ENCODE measurements at places on chromosomes 3 and 15. TPM values are rescaled to one million over a fixed set of nuclear protein-coding genes. Genes with fewer than 3 reads are reported as not detected.

- DNase-seq, result no peak
Observed at GRCh38 chr3:59473636-59474035, 423.8 kb upstream of the CFAP20DC start.

GRCh38 chr15:42068601-42069000 is 25.8 kb downstream of the PLA2G4D start:
- no peak for DNase-seq

- no peak for DNase-seq
Observed at GRCh38 chr3:194772241-194773000, 86.7 kb downstream of the FAM43A start.

The GOLGA8S gene
- total RNA-seq, result 0.13 TPM

DNA sequence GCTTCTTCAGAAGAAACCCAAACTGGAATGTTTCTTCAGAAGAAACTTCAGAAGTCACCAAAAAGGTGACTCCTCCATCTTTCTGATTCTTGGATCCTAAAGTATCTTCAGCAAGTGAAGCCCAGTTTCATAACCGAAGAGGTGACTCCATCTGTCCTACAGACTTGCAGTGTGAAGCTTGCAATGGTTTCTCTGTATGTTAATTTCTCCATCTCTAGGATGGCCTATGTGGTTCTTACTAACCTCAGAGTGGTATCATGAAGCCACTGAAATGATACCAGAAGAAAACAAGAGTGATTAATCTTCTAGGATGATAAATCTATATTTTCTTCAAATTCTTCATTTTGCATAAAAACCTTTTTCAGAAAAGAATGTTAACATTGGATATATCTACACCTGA is 495 bp upstream of the AQP9 start:
- DNase-seq, result no peak

DNA sequence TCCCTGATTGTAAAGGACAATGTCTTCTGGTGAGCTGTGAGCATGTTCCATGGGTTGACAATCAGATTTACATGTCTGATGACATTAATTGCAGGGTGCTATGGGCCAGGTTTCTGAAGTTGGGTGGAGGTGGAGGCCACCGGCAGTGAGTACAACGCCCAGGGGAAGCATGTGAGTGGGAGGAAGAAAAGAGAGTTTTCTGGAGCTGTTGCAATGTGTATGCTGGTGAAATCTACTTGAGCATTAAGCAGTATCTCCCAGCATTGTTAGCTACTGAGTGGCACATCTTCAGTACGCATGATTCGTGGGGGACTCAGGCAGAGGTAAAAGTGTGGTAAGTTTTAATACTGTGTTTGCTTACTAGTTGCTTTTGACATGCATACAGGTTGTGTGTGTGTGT is 26.6 kb downstream of the TMEM45A start:
- no peak for DNase-seq

The EDEM1 gene
- 14.5 TPM for total RNA-seq
